Stimulated activated CD8-positive, alpha-beta memory T cell treated with anti-CD3 and anti-CD28 coated beads, Interleukin-4, amount 100 ng/mL, for 1 hour (primary cell): ENCODE measurements at places on chromosomes 5 and 9.

DNA sequence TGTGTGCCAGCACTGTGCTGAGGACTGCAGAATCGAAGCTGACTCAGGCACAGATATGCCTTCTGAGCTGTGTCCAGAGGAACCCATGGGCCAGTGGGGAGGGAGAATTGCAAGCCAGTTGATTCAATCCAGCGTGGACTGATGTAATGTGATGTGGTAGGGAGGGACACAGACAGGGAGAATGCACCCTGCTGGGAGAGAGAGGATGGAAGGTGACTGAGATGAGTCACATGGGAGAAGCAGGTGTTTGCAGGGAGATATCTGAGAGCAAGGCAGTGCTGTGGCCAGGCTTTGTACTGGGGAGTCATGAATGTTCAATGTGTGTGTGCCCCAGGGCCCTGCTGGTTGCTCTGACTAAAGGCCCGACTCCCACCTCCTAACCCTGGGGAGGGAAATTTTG is 75.7 kb downstream of the IRX1 start:
- no peak for DNase-seq

DNA sequence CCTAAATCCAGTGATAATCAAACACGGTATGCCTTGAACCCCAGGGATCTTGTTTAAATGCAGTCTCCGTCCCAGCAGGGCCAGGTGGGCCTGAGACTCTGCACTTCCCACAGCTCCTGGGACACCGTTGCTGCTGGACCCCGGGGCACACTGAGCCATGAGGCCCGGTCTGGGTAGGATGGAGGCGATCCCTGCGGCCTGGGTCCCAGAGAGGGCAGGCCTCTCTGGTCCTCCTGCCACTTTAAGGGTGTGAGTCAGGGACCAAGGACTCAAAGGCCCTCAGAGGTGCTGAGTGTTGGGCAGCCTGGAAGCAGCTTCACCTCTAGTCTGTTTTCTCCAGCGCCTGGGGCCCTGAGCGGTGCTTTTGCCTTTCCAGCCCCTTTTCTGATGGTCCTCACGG is 34.1 kb upstream of the SLC9A3 start:
- no peak for DNase-seq

DNA sequence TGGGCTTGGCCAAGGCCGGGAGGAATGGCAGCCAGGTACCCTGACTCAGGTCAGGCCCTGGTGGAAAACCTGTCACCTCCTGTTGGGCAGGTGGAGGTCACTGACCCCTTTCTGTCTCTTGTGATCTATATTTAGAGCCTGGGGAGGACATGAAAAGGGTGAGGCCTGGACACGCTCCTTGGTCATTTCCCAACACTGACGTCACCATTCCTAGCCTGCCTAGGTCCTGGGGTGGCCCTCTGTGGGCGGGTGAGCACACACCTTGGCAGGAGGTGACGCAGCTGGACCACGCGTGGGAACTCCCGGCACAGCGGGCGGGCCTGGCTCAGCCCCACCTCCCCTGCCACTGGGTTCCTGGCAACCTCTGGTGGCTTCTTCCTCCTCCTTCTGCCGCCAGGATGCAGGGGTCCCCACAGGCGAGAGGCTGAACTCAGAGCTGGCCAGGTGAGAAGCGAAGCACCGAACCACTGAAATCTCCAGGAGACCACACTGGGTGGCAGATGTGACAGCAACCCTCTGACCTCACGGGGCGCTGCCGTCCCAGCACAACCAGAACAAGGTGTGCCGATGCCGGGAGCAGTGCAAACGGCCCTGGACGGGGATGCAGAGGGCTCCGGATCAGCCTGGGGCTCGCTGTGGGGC is 6.4 kb upstream of the RALGDS start:
- DNase-seq, result no peak

- DNase-seq, result no peak
Observed at GRCh38 chr5:97788369-97788768, 605.3 kb upstream of the RIOK2 start.

GRCh38 chr9:11749396-11749795 is 943.8 kb upstream of the TYRP1 start:
- DNase-seq, result no peak

DNA sequence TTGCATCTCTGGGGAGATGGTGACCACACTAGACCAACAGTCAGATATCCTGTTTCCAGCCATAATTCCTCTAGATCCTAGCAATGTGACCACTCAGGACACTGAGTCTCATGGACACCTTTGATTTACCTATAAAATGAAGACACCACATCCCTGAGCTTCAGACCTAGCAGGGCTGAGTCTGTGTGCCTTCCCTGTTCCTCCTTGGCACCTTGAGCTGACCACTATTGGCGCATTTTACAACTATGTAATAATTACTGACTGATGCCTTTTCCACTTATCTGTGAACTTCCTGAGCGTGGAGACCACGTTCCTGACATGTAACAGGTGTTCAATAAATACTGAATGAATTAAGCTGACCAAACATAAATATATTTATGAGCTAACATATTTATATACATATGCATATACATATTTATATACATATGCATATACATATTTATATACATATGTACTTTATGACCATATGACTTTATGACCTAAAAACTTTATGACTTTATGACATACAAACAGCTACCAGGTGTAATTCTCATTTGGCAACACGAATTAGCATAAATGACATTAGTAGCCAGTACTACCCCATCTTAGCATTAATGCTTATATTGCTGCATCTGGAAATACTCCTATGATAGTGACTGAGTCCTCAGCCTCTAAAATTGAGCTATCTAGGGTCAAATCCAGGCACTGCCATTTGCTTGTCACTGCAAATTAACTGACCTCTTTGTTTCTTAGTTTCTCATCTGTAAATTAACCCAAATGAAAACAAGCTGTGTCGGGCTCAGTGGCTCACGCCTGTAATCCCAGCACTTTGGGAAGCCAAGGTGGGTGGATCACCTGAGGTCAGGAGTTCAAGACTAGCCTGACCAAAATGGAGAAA is 150.6 kb downstream of the GNA14 start:
- no peak for DNase-seq

DNA sequence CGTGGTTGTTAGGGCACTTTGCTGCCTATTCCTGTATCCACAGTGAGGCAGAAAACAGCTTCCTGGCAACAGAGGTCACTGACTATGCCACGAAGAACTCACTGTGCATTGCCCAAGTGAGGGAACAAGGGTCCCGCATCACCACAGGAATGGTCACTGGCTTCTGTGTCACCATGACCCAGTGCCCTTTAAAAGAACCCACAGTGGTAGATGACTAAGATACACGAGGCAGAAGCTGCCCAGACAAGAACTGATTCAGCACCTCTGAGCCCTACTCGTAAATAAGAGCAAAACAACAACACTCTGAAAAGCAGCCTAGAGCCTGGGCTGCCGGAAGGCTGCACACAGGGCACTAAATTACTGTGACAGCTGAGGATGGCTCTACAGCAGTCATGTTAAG is 236.6 kb upstream of the RASEF start:
- no peak for DNase-seq

- no peak for DNase-seq
Observed at GRCh38 chr5:98483301-98483685, 290.2 kb upstream of the RGMB start.
